Esophagus mucosa (tissue), 1 donor: ENCODE measurements at places on chromosomes 13 and 19.

- ATAC-seq = no peak
Measured at GRCh38 chr19:51546650-51547396, 15.4 kb upstream of the SIGLEC6 start.

DNA sequence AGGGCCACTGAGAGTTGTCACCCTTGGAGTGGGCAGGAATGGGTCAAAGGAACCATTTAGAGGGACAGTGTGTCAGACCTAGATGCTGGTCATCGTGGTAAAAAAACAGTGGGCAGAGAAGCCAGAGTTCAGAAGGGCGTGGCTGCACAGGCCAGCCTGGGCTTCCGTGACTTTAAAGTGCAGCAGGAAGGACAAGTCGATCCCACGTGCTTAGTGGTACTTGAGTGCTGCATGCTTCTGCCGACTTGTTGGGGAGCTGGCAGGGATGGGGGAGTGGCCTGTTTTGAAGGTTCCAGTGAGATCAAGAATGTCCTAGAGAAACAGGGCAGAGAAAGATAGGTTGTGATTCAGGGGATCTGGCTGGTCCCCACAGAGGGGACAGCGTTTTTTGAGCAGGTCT is 17.0 kb downstream of the LYL1 start:
- ATAC-seq = no peak

DNA sequence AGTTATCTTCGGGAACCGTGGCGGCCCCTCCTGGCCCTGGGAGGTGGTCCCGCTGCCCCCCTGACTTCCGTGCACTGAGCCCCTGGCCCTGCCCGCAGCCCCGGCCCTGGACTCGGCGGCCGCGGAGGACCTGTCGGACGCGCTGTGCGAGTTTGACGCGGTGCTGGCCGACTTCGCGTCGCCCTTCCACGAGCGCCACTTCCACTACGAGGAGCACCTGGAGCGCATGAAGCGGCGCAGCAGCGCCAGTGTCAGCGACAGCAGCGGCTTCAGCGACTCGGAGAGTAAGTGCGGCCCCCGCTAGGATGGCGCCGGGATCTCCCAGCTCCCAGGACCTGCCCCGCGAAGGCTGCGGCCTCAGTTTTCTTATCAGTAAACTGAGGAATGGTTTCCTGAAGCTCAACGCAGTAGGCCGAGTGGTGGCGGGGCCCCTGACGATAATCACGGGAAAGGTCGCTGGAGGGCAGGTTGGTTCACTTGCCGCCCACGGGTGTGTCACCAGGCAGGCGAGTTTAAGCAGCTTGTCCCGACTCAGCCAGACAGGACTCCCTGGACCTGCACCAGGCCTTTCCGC is 924 bp downstream of the RGCC start:
- peak; percentile 47 for ATAC-seq

DNA sequence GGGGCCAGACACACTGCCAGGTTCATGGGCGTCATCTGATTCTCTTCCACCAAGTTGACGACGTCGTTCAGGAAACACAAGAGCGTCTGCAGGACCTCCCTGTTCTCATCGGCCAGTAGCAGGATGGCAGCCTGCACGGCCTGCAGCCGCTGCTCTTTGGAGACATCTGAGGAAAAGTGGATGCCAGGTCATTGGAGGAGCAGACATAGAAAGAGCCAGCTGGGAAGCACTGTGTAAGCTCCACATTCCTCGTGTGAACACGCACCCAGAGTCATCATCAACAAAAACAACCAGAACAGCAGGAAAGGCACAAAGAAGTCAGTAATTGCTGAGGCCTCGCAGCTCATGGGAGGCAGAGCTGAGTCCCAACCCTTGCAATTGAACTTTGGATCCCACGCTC is 96.5 kb downstream of the KL start:
- ATAC-seq = no peak

DNA sequence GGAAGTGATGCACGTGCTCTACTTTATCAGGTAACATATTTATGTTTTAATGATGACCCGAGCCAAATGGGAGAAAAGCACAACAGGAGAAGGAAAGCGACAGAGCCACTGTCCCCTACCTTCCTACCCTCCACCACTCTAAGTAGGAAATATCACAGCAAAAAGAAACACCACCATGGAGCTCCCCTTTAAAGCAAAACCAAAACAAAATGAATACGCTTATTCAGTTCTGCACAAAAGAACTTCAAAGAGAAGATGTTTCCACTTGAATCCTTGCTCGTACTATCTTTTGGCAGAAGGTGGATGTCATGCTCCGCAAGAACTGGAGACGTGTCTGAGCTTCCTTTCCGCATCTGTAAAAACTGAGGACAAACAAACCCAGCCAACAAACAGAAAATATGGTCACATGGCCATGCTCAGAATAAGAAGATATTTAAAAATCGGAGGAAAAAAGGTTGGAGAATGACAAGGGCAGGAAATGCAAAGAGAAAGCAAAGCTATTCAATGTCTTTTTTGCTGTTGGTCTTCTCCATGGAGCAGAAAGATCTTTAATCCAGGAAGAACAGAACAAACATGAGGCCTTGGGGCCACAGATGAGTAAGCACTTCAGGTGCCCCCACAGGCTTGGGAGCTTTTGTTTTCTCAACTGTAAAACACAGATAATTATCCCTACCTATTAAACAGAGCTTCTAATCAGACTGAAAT is 19.5 kb downstream of the N4BP2L1 start:
- ATAC-seq = no peak

DNA sequence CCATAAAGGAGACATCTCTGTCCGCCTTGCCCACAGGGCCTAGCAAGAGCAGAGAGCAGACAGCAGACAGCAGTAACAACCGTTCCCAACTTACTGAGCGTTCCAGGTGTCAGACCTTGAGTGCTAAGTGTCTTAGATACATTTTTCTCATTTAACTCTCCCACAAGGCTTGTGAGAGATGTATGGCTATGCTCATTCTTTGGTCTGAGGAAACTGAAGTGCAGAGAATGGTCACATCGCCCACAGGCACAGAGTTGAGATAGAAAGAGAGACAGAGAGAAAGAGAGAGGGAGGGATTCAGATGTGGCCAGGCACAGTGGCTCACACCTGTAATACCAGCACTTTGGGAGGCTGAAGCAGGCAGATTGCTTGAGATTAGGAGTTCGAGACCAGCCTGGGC is 14.3 kb downstream of the MEIOSIN start:
- ATAC-seq = no peak

- ATAC-seq = peak; percentile 70
Measured at GRCh38 chr13:95485518-95486144, 66.9 kb upstream of the CLDN10 start.

DNA sequence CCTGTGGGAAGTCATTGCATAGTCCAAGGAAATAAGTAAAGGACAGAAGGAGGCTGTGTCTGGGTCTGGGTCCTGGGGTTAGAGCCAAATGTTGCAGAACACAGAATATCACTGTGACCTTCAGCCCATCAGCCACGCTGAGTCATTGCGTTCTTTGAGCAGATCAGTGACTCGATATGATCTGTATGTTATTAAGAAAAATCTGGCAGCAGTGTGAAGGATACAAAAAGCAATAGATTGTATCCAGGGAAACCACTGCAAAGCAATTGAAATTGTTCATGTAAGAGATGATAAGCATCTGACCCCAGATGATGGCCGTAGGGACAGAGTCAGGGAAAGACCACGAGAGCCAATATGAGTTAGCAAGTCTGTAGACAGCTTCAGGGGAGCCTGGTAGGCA is 1575.1 kb upstream of the SLC10A2 start:
- ATAC-seq = no peak

GRCh38 chr13:111973186-111973585 is 93.8 kb upstream of the SOX1 start:
- no peak for ATAC-seq

GRCh38 chr13:98731925-98732324 is 20.5 kb downstream of the SLC15A1 start:
- ATAC-seq = no peak

GRCh38 chr13:23375001-23375971 is 58.2 kb downstream of the SACS start:
- ATAC-seq = peak; percentile 96

- ATAC-seq = peak; percentile 58
Measured at GRCh38 chr13:76822698-76823267, 63.4 kb downstream of the KCTD12 start.

DNA sequence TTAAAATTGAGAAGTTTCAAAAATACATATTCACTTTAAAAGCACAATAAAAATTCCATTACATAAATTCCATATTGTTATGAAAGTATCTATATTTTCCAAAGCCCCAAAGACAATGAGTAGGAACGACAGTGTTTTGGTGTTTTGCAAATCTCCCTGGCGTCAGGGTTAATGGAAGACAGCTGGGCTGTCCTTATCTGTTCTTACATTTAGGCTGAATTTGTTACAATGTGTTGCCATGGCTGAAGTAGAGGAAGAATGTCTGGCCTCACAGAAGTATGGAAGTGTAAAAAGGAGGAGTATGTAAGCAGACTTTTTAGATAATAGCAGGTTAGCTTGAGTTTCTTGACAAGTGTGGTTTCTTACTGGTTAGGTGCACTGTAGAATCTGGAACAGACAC is 124.4 kb upstream of the SPATA13 start:
- ATAC-seq = no peak

- ATAC-seq = no peak
Measured at GRCh38 chr13:44232774-44233173, 140.8 kb upstream of the SERP2 start.

- ATAC-seq = no peak
Measured at GRCh38 chr13:112582263-112582662, 5.7 kb downstream of the TUBGCP3 start.

GRCh38 chr13:20492641-20493040 is 33.0 kb downstream of the CRYL1 start:
- ATAC-seq = no peak

DNA sequence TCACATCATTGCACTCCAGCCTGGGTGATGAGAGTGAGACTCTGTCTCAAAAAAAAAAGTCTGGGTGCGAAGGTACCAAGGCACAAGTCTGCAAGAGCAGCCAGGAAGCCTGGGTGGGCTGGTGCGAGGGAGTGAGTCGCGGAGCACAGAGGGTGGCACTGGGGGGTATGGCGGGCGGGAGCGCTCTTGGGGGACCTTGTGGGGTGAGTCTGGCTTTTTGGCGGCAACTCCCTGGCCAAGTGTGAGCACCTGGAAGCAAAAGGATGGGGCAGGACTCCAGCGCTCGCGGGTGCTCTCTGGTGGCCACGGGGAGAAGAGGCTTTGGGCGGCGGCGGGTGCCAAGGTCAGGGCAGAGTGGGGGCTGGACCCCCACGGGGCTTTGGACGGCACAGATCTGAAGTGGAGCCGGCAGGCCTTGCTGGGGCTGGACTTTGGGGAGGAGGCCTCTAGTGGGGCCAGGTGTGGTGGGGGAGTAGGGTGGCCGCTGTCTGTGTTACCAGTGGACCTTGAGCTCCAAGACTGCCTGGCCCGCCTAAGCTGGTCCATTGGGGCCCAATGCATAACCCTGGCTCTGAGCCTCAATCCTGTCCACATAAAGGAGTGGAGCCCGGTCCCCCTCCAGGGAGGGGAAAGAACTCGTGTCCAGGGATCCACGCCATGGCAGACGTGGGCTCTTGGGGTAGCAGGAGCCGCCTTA is 1.6 kb downstream of the P2RY11 start:
- ATAC-seq = peak; percentile 41
